ENCODE measurements at places on chromosomes 5 and 9.

GRCh38 chr9:95157481-95158151 is 159.9 kb downstream of the FANCC start:
- no peak for DNase-seq

DNA sequence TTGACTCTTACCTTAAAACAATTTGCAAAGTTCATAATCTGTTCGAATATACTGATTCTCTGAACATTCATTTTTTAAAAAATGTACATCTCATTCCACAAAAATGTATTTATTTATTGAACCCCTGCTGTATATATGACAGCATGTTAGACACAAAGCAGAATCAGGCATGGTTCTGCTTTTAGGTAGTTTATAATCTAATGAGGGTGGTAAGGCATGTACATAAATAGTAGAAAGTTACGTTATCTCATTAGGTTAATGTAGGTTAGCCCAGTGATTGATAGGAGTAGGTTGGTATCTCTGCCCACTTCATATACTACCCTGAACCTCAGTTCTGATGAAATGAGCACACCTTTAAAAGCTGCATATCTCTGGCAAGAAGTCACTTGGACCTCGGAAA is 89.8 kb downstream of the ERMP1 start:
- no peak for DNase-seq

- no peak for DNase-seq
Measured at GRCh38 chr9:10946676-10947410, 334.0 kb upstream of the PTPRD start.

GRCh38 chr5:57779383-57780223 is 297.0 kb upstream of the ACTBL2 start:
- no peak for DNase-seq

DNA sequence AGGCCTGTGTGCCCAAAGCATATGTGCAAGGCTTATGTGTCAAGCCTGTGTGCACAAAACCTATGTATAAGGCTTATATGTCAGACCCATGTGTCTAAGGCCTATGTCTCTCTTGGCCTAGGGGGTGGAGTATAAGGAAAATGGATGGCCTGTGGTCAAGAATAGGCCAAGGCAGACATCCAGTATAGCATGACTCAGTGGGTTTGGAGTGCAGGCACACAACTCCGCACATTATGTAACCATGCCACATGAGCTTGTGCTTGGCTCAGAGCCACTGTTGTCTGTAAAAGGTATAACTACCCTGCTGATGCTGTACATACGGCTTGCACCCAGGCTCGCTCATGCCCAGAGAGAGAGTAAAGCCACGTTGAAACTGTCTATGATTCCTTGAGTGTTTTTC is 626.4 kb upstream of the NUDT12 start:
- no peak for DNase-seq
